Naive B cell (primary cell): ENCODE measurements at places on chromosomes 13 and 19. TPM values are rescaled to one million over a fixed set of nuclear protein-coding genes. Genes with fewer than 3 reads are reported as not detected.
A peak's percentile ranks its signal among the peaks of the same experiment; 100 is the strongest.

DNA sequence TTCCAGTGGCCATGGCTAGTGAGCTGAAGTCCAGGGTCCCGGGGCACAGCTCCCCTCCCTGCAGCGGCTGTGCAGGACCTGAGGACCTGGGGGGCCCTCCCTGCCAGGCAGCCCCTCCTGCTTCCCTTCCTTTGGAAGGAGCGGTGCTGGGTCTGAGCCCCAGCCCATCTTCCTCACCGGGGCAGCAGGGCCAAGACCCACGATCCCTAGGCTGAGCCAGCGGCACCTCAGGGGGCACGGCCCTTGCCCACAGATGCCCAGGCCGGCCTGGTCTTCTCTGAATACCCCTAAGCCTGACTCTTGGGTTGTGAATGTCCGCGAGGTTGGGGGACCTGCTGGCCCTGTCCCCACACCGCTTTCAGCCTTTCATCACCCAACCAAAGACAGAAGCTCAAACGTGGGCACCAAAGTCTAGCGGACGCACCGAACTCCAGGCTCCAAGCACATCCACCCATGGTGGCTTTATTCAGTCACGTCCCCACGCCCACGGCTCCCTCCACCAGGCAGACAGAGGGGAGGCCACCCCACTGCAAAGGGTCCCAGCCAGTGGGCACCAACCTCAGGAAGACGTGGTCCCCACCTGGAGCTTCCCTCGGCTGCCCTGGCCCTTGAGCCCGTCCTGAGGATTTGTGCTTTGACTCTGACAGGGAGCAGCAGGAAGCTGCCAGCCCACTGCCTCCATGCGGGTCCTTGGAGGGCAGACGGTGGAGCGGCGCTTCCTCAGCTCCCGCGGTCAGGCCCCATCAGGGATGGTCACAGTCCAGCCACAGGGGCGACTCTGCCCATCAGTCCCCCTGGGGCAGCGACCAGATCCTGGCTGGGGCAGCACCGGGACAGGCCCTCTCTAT, 8.3 kb upstream of the MEX3D start:
- DNase-seq: no peak

DNA sequence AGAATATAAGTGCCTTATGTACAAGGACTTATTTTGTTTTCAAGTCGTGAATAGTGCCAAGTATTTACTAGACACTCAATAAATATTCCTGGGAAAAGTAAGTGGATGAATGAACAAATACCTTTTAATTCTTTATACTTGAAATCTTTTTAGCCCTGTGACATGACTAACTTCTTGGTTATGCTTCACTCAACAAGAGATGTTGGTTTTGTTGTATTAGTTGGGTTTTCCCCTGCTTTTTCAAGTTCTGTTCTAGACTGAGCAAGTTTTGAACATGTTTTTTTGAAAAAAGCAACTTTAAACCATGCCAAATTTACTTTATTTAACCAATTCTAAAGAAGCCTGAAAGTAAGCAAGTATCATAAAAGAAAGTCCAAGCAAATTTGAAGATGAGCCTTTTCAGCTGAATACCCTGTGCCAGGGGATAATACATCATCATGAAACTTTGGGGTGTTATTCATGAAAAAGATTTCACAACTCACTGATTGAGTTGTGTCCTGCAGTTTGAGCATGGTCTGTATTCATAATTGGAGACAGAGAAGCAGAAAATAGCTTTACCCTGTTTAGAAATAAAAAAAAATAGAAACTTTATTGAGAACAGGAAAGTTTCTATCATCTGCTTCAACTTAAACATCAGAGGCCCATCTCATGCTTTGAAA, 11.1 kb downstream of the LMO7 start:
- no peak for DNase-seq

GRCh38 chr19:2618611-2619010, 83.9 kb downstream of the GNG7 start:
- peak; percentile 77 for DNase-seq

DNA sequence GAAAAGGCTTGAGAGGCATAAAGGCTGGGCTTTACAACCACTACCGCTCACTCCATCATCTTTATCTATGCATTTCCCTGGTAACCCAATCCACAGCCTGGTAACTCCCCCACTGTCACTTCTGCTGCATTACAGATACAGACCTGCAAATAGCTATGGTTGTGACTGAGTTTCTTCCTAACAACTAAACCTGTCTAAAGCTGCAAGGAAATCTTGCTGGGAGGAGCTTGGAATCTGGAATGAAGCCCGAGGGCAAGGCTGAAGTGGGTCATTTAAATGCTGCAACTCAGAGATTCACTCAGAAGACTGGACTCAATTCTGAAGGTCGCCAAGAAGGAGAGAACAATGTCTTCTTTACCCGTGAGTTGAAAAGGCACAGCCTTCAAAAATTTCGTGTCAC, at the start of gene LGALS13:
Gene LGALS13 (plus strand): TSS at position 301 of the 400 bp plus-strand sequence. CDS start 45 bp downstream, at position 346.
- no peak for DNase-seq

DNA sequence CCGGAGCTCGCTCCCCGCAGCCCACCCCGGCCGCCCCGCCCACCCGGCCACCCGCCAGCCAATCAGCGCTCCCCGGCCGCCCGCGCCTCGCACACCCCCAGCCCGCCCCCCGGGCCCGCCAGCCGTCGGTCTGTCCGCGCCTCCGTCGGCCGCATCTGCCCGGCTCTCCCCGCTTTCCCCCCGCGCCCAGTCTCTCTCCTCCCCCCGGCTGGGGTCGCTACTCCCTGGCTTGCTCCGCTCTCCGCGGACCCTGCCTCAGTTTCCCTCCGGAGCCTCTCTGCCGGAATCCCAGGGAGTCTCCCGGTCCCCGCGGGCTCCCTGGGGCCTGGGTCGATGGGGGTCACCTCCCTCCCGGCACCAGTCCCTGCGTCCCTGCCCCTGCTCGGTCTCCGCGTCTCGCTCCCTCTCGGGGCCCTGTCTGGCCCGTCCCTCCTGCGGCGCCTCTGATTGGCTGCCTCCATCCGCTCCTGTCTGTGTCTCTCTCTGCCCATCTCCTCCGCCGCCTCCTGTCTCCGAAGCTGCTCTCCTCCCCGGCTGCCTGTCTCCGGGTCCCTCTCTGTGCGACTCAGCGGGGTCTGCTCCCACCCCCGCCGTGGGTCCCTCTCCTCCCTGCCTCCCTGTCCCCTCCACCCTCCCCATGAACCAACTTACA, 484 bp downstream of the IL11 start:
- DNase-seq: no peak

The SIGLEC11 gene
- polyA plus RNA-seq: not detected

The LIM2 gene
- polyA plus RNA-seq: not detected
